Thymus (tissue), 14 donors: ENCODE measurements at places on chromosomes 16 and 17.
A peak's percentile ranks its signal among the peaks of the same experiment; 100 is the strongest.

- DNase-seq = no peak
- no peak overlapping the region for H3K4me3 ChIP-seq
- H3K27ac ChIP-seq = no peak overlapping the region
- no peaks in the 10 kb centered on the region for H3K27me3 ChIP-seq
- no peaks in the 10 kb centered on the region for H3K4me1 ChIP-seq
Observed at GRCh38 chr17:27360507-27360906, 66.6 kb downstream of the WSB1 start.

DNA sequence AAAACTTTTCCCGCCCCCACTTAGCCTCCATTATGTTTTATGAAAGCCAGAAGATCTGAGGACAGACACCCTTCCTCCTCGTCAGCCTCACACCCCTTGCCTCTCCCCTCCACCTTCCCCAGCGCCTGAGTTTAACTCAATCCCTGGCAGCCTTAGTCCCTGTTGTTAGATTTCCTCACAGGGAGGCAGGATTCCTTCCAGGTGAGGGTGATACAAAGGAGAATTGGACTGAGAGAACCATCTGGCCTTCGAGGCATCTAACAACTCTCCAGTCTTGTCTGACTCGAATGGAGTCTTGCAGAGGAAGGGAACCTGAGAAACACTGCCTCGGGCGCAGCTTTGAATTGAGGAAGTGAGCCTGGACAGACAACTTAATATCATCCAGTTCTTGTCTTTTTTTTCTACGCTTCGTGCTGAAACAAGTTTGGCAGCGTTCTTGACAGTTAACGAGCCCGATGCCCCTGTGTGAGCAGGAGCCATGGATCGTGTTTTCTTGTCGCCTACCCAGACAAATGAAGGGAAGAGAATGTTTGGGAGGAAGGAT is 1.3 kb upstream of the ZNF768 start:
- peaks cover 17% of the 10 kb centered on the region for H3K36me3 ChIP-seq
- H3K4me3 ChIP-seq = peak overlapping the region; percentile 76
- peak overlapping the region; percentile 93 for H3K27ac ChIP-seq

GRCh38 chr16:72300892-72301291 is 128.9 kb upstream of the PMFBP1 start:
- H3K4me3 ChIP-seq = no peak overlapping the region
- DNase-seq = no peak
- H3K36me3 ChIP-seq = no peaks in the 10 kb centered on the region
- H3K27ac ChIP-seq = no peak overlapping the region
- no peaks in the 10 kb centered on the region for H3K4me1 ChIP-seq

DNA sequence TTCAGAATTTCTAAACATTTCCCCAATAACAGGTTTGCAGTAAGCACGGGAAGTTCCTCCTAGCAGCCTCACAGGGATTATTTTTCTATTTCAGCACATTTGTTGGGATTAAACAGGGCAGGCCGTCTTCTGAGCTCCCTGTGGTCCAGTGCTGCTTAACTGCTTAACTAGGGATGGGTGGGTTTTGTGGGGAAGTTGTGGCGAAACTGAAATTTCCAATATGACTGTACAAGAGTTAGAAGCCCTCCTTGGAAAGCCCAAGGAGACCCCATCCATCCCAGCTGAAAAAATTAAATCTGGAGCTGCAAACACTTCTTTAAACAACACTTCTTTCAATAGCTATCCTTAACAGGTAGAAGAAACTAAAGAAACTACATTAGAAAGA is 22.2 kb downstream of the FAM117A start:
- H3K27ac ChIP-seq = peak overlapping the region; percentile 93
- H3K4me1 ChIP-seq = peaks cover 95% of the 10 kb centered on the region
- no peaks in the 10 kb centered on the region for H3K27me3 ChIP-seq
- H3K4me3 ChIP-seq = peak overlapping the region; percentile 51

DNA sequence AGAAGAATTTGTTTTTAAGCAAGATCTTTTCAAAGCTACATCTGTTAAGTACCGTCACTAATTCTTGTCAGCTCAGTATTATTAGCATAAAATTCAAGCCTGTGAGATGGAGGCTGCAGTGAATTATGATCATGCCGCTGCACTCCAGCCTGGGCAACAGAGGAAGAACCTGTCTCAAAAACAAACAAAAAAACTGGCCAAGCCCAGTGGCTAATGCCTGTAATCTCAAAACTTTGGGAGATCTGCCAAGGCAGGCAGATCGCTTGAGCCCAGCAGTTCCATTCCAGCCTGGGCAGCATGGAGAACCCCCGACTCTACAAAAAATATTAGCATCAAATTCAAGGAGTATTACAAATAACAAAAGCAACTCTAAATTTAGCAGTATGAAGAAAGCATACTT is 88.0 kb downstream of the STXBP4 start:
- H3K36me3 ChIP-seq = no peaks in the 10 kb centered on the region
- H3K27me3 ChIP-seq = no peaks in the 10 kb centered on the region
- no peak overlapping the region for H3K27ac ChIP-seq

GRCh38 chr16:14955546-14956231 is 18.4 kb downstream of the NPIPA1 start:
- no peak overlapping the region for H3K27ac ChIP-seq
- H3K4me3 ChIP-seq = no peak overlapping the region
- no peaks in the 10 kb centered on the region for H3K4me1 ChIP-seq
- H3K27me3 ChIP-seq = no peaks in the 10 kb centered on the region

GRCh38 chr17:73742948-73743381 is 98.7 kb upstream of the SDK2 start:
- H3K27ac ChIP-seq = no peak overlapping the region
- no peaks in the 10 kb centered on the region for H3K27me3 ChIP-seq
- H3K4me3 ChIP-seq = no peak overlapping the region
- H3K36me3 ChIP-seq = no peaks in the 10 kb centered on the region
- no peak for DNase-seq
- no peaks in the 10 kb centered on the region for H3K4me1 ChIP-seq

DNA sequence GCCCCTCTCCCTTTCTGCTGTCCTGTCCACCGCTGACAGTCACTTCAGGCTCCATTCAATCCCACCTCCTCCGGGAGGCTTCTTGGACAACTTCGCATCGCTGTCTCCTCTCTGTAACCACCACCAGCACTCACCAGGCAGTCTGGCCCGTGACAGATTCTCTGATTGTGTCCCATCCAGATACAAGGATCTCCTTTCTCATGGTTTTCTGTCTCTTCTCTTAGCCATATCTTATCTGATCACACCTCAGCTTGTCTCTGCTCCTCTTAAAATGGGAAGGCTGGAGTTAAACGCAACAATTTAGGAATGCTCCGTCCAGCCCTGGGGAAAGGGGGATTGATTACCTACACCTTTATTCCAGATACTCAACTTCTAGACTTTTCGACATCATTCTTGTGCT is 56.9 kb upstream of the ARHGAP44 start:
- no peak overlapping the region for H3K4me3 ChIP-seq
- H3K27ac ChIP-seq = no peak overlapping the region
- H3K4me1 ChIP-seq = no peaks in the 10 kb centered on the region

DNA sequence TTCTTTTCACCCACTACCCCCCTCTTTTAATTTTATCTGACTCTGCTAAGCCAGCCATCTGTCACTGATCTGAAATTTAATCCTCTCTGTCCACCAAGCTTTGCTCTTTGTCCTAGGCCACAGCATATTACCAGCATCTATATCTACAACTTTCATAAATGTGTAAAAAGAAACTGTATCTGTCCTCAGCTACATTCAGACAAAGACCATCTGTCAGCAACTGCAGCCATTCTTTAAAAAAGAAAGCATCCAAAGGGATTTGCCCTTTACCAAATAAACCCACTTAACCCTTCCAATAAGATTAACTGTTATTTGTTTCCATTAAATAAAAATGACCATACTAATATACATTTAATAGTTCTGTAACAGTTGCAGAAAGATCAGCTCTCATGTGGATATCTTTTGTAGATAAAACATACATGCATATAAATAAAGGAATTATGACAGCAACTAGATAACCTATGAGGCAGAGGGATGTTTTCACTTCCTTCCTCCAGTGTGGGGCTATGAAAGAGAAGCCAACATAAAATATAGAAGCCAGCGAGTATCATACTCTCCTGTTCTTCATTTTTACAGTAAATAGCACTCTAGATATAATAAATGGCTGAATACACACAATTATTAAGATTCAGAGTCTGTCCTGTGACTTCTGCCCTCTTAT is 602.5 kb upstream of the SALL1 start:
- no peak overlapping the region for H3K27ac ChIP-seq
- H3K4me1 ChIP-seq = no peaks in the 10 kb centered on the region
- DNase-seq = no peak
- H3K4me3 ChIP-seq = no peak overlapping the region

DNA sequence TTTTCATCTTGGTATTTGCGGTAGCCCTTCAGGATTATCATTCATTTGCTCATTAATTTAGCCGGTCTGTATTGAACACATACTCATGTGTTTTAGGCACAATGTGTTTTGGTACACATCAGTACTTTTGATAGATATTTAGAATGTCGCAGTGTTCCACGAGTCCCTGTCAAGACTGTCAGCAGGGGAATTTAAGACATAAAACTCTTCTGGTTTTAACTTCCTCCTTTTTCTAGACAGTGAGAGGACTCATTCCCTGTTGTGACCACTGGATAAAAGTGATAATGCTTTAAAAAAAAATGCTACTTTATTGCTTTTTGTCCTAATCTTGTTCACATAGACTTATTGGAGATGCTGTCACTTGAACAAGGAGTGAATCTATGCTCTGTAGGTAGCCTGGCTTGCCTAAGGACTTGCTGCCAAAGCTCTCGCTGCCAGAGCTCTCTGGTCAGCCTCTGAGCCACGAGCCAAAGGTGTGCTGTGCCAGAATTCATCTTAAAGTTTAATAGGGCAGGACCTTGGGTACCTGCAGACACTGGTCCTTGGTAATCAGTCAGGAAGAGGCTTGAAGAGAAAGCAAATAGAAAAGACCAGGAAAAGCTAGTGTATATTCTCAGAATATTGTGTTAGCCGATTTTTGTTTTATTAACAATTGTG is 5.4 kb downstream of the DCAF7 start:
- no peak for DNase-seq
- H3K4me3 ChIP-seq = no peak overlapping the region
- peaks cover 14% of the 10 kb centered on the region for H3K36me3 ChIP-seq
- no peaks in the 10 kb centered on the region for H3K27me3 ChIP-seq
- peaks cover 12% of the 10 kb centered on the region for H3K4me1 ChIP-seq
- H3K27ac ChIP-seq = no peak overlapping the region

GRCh38 chr16:57069635-57070370 is 22.6 kb upstream of the CPNE2 start:
- no peaks in the 10 kb centered on the region for H3K4me1 ChIP-seq
- peaks cover 3% of the 10 kb centered on the region for H3K36me3 ChIP-seq
- no peak for DNase-seq
- no peak overlapping the region for H3K27ac ChIP-seq
- no peaks in the 10 kb centered on the region for H3K27me3 ChIP-seq

DNA sequence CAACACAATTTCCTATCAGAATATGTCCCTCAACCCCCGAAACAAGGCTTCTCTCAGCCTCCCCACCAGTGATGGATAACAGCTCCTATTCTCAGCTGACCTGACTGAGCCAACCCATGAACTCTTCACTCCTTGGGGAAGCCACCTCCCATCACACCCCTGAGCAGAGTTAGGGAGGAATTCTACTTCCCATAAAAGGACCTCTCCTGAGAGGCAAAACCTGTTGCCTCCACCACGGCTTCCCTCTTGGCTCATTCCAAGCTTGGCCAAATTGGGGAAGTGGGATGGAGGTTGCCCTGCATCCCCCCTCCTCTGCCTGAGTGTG is 5.7 kb upstream of the RASL10B start:
- H3K4me1 ChIP-seq = peaks cover 1% of the 10 kb centered on the region
- H3K27ac ChIP-seq = no peak overlapping the region
- no peaks in the 10 kb centered on the region for H3K27me3 ChIP-seq
- H3K36me3 ChIP-seq = peaks cover 41% of the 10 kb centered on the region

- H3K4me3 ChIP-seq = no peak overlapping the region
- no peaks in the 10 kb centered on the region for H3K36me3 ChIP-seq
- DNase-seq = no peak
- H3K27ac ChIP-seq = no peak overlapping the region
- H3K27me3 ChIP-seq = peaks cover 7% of the 10 kb centered on the region
Observed at GRCh38 chr17:72350073-72350472, 229.3 kb downstream of the SOX9 start.

- no peaks in the 10 kb centered on the region for H3K4me1 ChIP-seq
- no peaks in the 10 kb centered on the region for H3K27me3 ChIP-seq
- no peak overlapping the region for H3K27ac ChIP-seq
- no peak for DNase-seq
- no peaks in the 10 kb centered on the region for H3K36me3 ChIP-seq
- no peak overlapping the region for H3K4me3 ChIP-seq
Observed at GRCh38 chr17:11319894-11320293, 78.9 kb downstream of the SHISA6 start.

DNA sequence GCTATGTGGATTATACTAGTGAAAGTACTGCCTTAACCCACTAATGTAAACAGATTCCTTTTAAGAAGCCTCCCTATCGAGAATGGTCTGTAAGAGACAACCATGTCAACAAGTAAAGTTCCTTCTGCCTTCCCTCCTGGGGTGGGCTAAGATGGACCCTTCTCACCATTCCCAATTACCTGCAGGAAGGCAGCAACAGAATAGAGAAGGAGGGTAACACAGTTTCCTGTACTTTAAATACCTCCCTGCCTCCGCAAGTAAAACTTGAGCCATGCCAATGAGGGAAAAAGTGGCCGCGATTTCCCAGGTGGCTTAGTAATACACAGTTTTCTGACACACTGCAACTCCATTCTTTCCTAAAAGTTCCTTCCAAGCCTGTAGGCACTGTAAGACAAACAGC is 45.2 kb downstream of the TOX3 start:
- no peak for DNase-seq
- no peak overlapping the region for H3K27ac ChIP-seq
- H3K4me3 ChIP-seq = no peak overlapping the region
- no peaks in the 10 kb centered on the region for H3K36me3 ChIP-seq
- no peaks in the 10 kb centered on the region for H3K27me3 ChIP-seq

DNA sequence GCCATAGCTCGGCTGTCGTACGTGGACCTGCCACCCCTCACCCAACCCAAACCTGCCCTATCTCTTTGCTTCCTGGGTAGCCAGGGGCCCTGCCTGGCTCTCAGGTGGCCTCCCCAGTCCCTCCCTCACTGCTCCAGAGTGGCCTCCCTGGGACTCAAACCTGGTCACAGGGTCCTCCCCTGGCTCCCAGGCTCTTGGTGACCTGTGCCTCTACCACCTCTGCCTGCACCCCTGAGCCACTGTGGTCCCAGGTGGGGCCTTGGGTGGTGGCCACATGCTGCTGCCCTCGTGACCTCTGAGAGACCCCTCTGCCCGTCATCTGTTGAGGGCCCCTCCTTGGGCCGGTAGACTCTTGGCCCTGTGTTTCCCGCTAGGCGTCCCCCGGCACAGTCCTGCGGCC is 64.6 kb upstream of the PVALEF start:
- peaks cover 31% of the 10 kb centered on the region for H3K4me1 ChIP-seq
- no peak overlapping the region for H3K4me3 ChIP-seq
- H3K27ac ChIP-seq = no peak overlapping the region
- H3K36me3 ChIP-seq = peaks cover 7% of the 10 kb centered on the region
